ENCODE measurements at places on chromosomes 1 and 21.

DNA sequence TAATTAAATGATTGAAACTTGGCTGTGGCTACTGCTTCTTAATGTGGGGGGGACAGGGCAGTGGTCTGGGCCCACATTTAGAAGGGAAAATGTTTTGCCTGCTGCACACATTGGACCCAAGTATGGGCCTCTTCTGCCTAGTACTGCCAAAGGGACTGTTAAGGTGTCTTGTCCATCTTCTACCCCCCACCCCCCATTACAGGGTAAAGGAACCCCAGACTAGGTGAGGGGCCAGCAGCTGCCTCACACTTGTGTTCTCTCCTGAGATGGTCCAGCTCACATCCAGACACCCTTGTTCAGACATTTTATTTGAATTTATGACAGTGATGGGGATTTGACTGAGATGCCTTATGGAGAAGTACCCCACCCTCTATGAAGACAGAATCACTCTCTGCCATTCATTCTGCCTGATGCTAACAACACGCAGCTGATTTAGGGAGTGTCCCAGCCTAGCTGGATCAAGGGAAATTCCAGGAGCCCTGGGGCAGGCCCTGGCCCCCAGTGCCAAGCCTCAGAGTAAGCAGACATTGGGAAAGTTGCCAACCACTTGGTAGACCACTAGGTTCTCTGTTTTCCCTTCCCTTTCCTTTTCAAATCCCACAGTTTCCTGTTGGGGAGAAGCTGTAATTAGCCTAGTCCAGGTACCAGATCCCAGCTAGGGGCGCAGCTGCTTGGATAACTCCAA, 42.1 kb downstream of the YARS1 start:
- DNase-seq = no peak

DNA sequence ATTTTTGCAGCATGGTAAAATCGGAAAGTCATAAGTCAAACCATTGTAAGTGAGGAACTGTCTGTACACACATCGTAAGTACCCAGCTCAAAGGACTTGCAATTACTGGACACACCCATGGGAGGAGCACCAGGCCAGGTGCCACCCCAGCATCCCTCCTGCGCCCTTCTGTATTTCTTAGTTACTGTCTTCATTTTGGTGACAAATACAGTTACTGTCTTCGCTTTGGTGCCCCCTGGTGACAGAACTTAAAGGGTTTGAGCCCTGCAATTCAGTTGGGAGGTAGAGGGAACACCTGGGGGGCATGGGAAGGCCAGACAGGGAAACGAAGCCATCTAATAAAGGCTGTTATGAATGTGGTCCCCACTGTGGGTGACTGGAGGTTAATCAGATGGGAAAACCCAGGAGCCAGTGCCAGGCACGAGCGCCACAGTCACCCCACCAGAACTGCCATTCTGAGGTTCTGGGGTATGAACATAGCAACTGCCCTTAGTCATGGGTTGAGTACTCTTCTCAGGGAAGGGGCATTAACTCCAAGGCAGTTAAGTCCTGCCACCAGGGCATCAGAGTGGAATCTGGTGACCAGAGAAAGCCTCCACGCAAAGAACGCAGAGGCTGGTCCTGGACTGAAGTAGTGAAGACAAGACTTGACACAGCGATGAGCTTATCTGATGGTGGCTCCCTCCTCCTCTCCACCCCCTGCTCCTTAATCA, 612.9 kb downstream of the PTPRU start:
- DNase-seq = peak; percentile 63

DNA sequence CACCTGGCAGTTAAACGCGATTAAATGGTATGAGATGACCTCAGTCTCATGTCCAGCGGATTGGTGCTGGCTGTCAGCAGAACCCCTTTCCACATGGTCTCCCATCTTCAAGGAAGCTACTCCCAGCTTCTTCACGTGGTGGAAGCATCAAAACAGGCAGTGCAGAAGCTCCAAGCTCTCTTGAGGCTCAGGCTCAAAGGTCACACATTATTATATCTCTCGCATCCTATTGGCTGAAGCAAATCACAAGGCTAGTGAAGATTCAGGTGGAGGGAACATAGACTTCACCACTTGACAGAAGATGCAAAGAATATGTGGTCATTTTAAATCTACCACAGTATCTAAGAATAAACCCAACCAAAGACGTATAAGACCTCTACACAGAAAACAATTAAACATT, 181.9 kb downstream of the VPS13D start:
- DNase-seq = no peak

GRCh38 chr1:5776035-5776550, 216.1 kb downstream of the NPHP4 start:
- DNase-seq = no peak

GRCh38 chr1:226697151-226697928, 41.7 kb downstream of the ITPKB start:
- DNase-seq = no peak

DNA sequence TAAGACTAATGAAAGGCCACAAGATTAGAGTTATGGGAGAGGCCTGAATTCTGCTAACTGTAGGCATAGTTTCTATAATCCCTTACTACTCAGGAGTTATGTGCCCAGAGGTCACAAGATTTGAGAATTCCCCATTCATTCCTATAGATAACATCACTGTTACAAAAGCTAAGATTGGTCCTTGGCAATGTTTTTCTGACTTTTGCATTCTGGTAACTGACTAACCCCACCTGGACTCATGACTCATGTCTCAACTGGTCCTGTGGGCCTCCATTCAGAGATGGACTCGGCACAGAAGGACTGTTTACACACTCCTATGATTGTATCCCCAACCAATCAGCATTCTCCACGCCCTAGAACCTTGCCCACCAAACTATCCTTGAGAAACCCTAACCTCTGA, 249.0 kb upstream of the ZP4 start:
- no peak for DNase-seq

- no peak for DNase-seq
Observed at GRCh38 chr1:233759665-233760064, 144.8 kb upstream of the SLC35F3 start.

DNA sequence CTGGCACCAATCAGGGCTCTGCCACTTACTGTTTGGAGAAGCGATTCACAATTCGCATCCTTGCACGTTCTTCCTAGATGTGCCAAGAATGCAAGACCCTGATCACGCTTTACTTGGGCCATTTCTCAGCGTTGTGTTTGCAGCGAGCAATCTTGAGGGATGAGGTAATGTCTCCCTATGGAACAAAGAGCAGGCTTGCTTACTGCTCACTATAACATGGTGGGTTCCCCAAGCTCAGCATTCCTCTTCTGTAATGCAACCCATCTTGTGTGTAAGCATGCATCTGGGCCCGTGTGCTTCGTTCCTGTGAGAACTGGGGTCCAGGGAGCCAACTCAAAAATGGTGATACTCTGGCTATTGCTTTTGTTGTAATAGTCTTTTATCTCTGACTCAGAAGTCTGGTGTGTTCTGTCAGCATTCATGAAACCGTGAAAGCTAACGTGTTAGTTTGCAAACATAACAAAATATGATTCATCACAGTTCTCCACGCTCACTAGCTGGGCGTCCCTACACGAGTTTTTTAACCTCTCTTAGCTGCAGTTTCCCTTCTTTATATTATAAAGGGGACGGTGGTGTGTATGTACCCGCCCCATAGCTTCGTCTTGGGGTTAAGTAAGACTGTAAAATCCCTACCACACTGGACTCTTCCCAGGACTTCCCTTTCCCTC, 33.3 kb downstream of the DNTTIP2 start:
- peak; percentile 50 for DNase-seq

All from NCI-H1105 treated with DMSO at 0.1 percent for 48 hours (cell line).